ENCODE measurements at places on chromosomes 1 and 21. TPM values are rescaled to one million over a fixed set of nuclear protein-coding genes. Genes with fewer than 3 reads are reported as not detected.

DNA sequence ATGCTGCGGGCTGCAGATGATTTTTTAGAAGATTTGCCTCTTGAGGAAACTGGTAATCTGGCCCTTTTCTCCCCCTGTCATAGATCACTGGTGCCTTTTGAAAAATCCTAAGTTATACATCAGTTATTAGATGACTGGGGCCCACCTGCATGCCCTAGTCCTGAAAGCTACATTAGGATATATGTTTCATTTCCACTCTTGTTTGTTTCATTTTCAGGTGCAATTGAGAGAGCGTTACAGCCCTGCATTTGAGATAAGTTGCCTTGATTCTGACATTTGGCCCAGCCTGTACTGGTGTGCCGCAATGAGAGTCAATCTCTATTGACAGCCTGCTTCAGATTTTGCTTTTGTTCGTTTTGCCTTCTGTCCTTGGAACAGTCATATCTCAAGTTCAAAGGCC, 8.1 kb upstream of the IFI44 start:
- no peak overlapping the region for H3K27ac ChIP-seq
- H3K36me3 ChIP-seq, result no peaks in the 10 kb centered on the region
- no peak for DNase-seq
- no peaks in the 10 kb centered on the region for H3K4me1 ChIP-seq

DNA sequence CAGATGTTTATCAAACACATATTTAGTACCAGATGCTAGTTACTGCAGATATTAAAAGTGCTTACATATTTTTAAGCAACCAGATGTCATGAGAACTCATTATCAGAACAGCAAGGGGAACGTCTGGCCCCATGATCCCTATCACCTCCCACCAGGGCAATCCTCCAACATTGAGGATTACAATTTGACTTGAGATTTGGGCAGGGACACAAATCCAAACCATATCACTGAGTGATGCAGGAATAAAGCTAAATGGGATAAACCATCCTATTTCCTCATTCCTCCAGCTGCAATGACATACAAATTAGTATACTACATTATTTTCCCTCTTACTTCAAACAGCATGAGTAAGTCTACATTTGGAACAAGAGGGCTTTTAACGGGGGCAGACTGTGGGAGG, 3.1 kb upstream of the KCNK2 start:
- peaks cover 46% of the 10 kb centered on the region for H3K27me3 ChIP-seq
- H3K27ac ChIP-seq, result no peak overlapping the region
- H3K4me3 ChIP-seq, result no peak overlapping the region
- DNase-seq, result no peak
- no peaks in the 10 kb centered on the region for H3K36me3 ChIP-seq
- H3K4me1 ChIP-seq, result no peaks in the 10 kb centered on the region

GRCh38 chr1:54619749-54620148, 3.6 kb downstream of the FAM151A start:
- no peaks in the 10 kb centered on the region for H3K36me3 ChIP-seq
- no peaks in the 10 kb centered on the region for H3K4me1 ChIP-seq
- H3K27ac ChIP-seq, result no peak overlapping the region
- H3K4me3 ChIP-seq, result no peak overlapping the region

DNA sequence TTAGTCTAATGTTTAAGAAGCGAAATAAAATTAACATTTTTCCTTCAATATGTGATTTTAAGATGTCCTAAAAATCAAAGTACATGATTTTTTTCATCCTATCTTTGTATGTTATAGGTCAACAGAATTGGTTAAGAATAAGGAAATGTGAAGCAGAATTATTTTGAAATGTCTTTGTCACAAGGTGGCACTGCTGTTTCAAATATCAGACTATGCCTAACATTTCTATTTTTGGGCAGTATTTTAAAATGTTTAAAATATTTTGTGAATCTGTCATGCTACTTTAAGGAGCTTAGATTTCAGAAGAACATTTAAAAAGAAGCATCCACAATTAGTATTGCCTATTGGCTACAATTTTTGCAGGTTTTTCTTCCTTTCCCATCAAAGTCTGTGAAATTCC, 38.7 kb downstream of the AMY1C start:
- no peaks in the 10 kb centered on the region for H3K36me3 ChIP-seq
- H3K4me3 ChIP-seq, result no peak overlapping the region
- no peak overlapping the region for H3K27ac ChIP-seq
- H3K27me3 ChIP-seq, result no peaks in the 10 kb centered on the region

DNA sequence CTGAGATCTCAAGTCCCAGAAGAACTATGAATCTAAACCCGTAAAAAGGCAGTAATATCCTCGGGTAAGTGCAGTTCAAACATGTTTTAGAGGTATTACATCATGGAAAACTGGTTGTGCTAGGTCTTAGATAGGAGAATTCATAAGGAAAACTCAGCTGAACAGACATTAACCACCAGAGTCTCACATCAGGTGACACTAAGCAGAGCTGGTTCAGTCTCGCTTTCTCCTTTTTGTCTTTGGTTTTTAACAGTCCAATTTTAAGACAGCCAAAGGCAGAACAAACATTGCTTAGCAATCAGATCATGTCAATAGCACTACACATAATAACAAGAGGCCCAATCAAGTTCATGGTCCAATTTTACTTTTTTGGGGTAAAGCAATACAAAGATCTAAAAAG, 63.1 kb upstream of the MUTYH start:
- H3K27me3 ChIP-seq, result no peaks in the 10 kb centered on the region
- no peaks in the 10 kb centered on the region for H3K36me3 ChIP-seq
- no peak overlapping the region for H3K4me3 ChIP-seq
- no peaks in the 10 kb centered on the region for H3K4me1 ChIP-seq

- no peaks in the 10 kb centered on the region for H3K27me3 ChIP-seq
- H3K4me3 ChIP-seq, result no peak overlapping the region
- H3K36me3 ChIP-seq, result no peaks in the 10 kb centered on the region
- peaks cover 3% of the 10 kb centered on the region for H3K4me1 ChIP-seq
- no peak overlapping the region for H3K27ac ChIP-seq
Observed at GRCh38 chr1:155177918-155178281, 4.3 kb downstream of the TRIM46 start.

DNA sequence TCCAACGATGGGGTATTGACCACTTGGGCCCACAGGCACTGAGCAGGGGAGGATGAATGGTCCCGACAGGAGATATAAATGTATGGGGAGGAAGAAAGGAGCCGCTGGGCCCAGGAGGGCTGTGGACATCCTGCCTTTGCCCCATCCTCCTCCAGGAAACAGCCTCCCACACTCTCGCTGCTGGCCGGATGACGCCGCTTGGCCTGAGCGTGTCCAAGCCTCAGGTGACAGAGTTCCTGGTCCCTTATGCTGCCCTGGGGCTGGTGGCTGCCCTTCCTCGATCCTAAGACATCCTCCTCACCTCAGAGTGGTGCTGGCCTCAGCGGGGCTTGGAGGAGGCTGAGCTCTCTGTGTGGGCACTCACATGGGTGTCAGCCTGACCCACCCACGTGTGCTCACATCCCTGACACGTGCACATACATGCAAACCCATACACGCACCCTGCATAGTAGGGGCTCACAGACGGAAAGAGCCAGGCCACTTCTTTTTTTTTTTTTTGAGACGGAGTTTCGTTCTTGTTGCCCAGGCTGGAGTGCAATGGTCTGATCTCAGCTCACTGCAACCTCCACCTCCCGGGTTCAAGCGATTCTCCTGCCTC, 5.9 kb upstream of the SERINC2 start:
- no peak overlapping the region for H3K27ac ChIP-seq
- no peaks in the 10 kb centered on the region for H3K36me3 ChIP-seq
- peaks cover 2% of the 10 kb centered on the region for H3K27me3 ChIP-seq
- H3K4me1 ChIP-seq, result peaks cover under 1% of the 10 kb centered on the region
- no peak for DNase-seq

DNA sequence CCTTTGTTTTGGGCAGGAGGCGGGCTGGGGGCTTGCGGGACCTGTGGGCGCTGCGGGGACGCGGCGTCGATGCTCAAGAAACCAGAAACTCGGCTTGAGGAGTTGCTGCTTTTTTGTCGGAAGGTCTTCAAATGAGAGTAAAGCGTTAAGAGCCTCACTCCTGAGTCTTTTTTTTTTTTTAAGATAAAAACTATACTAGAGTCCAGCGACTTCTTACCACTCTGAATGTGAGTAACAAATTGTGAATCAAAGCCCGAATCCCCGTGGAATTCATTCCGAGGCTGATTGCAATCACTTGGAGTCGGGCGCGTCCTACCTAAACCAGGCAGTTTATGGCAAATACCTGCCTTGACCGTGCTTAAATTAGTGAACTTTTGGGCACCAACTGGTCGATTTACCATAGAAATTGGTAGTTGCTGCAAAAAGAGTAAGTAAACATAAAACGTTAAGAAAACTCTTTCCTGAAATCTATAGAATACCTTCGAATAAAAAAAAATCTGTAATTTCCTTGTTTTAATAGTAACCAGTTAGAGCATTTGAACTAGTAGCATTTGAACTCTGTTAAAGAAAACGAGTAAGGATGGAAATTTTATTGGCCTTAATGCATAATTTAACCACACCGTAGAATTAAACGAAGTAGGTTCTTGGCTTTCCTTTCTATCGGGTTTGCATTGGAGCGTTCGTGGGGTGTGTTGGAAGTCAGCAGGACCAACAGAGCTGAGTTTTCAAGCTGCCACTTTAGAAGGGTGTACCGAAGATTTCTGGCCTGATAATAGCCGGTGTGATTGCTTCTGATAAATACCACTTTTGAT, 769 bp downstream of the GPSM2 start:
- H3K4me3 ChIP-seq, result peak overlapping the region; percentile 90
- no peaks in the 10 kb centered on the region for H3K4me1 ChIP-seq
- peak overlapping the region; percentile 75 for H3K27ac ChIP-seq
- H3K36me3 ChIP-seq, result no peaks in the 10 kb centered on the region
- DNase-seq, result peak; percentile 58
- H3K27me3 ChIP-seq, result no peaks in the 10 kb centered on the region

GRCh38 chr21:42113926-42114409, 42.9 kb downstream of the UMODL1 start:
- H3K27me3 ChIP-seq, result peaks cover under 1% of the 10 kb centered on the region
- no peak overlapping the region for H3K27ac ChIP-seq
- no peaks in the 10 kb centered on the region for H3K4me1 ChIP-seq
- H3K4me3 ChIP-seq, result no peak overlapping the region

GRCh38 chr1:155996166-155996565, 17.8 kb upstream of the ARHGEF2 start:
- H3K4me3 ChIP-seq, result no peak overlapping the region
- no peak for DNase-seq
- H3K4me1 ChIP-seq, result no peaks in the 10 kb centered on the region
- H3K36me3 ChIP-seq, result no peaks in the 10 kb centered on the region

MYBPH gene
- not detected for total RNA-seq

IFNLR1 gene
- total RNA-seq, result 9.0 TPM

RSPH1 gene
- 30.1 TPM for total RNA-seq

OR2T35 gene
- not detected for total RNA-seq

DCDC2B gene
- 7.2 TPM for total RNA-seq

SRSF11 gene
- 96.4 TPM for total RNA-seq

ADCY10 gene
- not detected for total RNA-seq

PADI3 gene
- total RNA-seq, result not detected

PIK3C2B gene
- total RNA-seq, result 36.9 TPM

NUDT4B gene
- 11.7 TPM for total RNA-seq
